Nephron progenitor cell (in vitro differentiated cells): ENCODE measurements at places on chromosomes 11 and 22.

DNA sequence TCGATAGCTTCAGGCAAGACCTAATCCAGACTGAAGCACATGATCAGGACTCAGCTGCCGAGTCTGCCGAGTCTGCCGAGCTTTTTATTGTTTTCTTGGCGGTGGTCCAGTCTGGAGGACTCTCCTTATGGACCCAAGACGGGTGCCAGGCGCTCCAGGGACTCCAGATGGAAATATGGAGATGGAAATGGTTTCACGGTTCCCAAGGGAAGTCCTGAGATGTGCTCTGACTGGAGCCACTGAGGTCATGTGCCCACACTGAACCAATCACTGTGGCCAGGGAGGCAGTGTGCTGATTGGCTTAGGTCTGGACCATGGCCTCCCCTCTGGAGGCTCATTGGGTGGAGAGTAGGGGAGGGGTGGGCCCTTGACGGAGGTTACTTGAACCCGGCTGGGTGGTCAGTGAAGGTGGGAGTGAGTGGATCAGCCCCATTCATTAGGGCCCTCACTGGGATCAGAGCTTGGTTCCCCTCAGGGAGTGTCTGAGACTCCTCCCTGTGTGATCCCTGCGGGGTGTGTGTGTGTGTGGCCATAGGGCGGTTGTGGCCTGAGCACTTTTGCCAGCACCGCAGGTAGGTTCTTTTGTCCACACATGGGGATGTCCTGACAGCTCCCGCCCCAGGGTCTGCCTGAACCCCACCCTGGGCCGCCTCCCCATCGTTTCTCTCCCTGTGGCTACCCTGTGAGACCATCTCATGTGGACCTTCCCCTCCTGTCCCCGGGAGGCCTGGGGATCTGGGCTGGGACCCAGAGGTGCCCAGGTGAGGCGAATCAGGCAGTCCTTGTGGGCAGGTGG lies 14.0 kb downstream of the RPS6KA4 start:
- no peak for DNase-seq

DNA sequence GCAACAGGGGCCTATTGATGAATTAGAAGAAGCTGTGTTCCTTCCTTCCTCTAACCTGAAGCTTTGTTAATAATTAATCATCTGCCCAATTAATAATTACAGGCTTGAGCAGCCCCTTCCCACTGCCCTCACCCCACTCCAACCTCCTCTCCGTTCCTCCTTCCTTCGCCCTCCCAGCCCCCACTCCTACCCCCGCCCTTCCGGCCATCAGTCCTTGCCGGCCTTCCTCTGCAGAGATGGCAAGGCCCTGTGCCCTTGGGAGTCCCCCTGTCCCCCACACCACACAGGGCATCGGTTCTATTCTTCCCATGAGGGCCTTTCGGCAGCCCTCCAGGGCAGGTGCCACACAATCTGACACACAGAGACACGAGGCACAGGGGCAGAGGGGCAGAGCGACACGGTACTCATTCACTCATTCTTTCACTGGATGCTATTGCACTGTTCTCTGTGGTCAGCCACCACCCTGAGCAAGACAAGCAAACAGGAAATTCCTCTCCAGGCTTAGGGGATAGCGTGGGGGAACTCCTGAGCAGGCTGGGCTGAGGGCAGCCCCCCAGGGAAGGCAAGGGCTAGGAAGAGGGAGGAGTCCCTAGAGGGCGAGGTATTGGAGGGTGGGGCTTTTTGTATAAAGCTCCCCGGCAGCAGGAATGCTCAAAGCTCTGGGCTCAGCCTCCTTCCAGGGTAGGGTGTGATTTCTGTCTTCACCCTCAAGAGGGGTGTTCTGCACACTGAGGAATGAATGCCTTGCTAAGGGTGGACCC lies 14.7 kb downstream of the MGAT3 start:
- no peak for DNase-seq

GRCh38 chr11:19953909-19954308 lies 206.4 kb downstream of the DBX1 start:
- no peak for DNase-seq

GRCh38 chr11:10080138-10080537 lies 213.9 kb downstream of the SBF2 start:
- no peak for DNase-seq

GRCh38 chr22:30694640-30695350 lies at the start of gene OSBP2:
TSS of gene OSBP2 (plus strand) at chr22:30694874. CDS start at chr22:30694910, 36 bp downstream.
- DNase-seq = peak; percentile 71

DNA sequence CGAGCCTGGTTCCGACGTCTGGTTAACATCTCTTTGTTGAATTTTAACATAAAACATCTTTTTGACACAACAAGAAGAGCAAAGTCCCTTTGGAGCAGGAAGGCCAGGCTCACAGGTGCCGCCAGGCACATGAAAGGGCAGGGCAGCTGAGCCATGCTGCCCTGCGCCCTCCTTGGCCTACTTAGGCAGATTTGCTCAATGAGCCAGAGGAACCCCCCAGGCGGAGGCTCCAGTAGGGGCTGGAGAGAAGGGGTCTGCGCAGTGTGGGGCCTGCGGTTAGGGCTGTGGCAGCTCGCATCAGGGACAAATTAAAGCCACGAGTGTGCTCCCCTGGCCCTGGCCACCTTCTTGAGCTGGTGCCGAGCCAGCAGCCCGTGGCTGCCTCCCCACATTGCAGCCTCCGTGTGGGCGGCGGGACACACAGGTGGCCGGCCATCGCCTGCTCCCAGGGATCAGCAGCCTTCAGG lies 9.9 kb upstream of the SLC22A12 start:
- DNase-seq = no peak

- DNase-seq = no peak
These were observed 261.0 kb downstream of the BRD1 start for GRCh38 chr22:49566693-49567092.

GRCh38 chr11:68965901-68966853 lies 14.6 kb downstream of the MRGPRD start:
- DNase-seq = no peak
